Airway epithelial cell (primary cell): ENCODE measurements at places on chromosomes 4 and X. TPM values are rescaled to one million over a fixed set of nuclear protein-coding genes. Genes with fewer than 3 reads are reported as not detected.

C4orf33 gene
- 7.8 and 20.2 TPM in 2 replicates for total RNA-seq

BEND2 gene
- total RNA-seq = not detected in 2 replicates

ADGRG4 gene
- not detected in 2 replicates for total RNA-seq

KIF4A gene
- total RNA-seq = 9.3 and 11.4 TPM in 2 replicates

STK32B gene
- not detected in 2 replicates for total RNA-seq

PLK4 gene
- 9.7 and 13.1 TPM in 2 replicates for total RNA-seq

PHF8 gene
- 9.5 and 11.7 TPM in 2 replicates for total RNA-seq

STK26 gene
- total RNA-seq = 36.5 and 45.1 TPM in 2 replicates

ATP2B3 gene
- total RNA-seq = not detected in 2 replicates

NKRF gene
- total RNA-seq = 6.4 and 8.4 TPM in 2 replicates

WAS gene
- total RNA-seq = 0.14 and 0.21 TPM in 2 replicates

FRMPD3 gene
- under 0.01 TPM in 1 of 2 replicates, not detected in the other for total RNA-seq

USP17L12 gene
- not detected in 2 replicates for total RNA-seq

RNF175 gene
- not detected in 2 replicates for total RNA-seq

CLDN2 gene
- total RNA-seq = not detected in 2 replicates
